ENCODE measurements at places on chromosomes 6 and 20. TPM values are rescaled to one million over a fixed set of nuclear protein-coding genes. Genes with fewer than 3 reads are reported as not detected.

- peaks cover 76% of the 10 kb centered on the region for H3K4me1 ChIP-seq
- H3K4me3 ChIP-seq: peak overlapping the region; percentile 99
- peak overlapping the region; percentile 100 for H3K27ac ChIP-seq
- no peak for DNase-seq
Measured at GRCh38 chr6:32844839-32845383, 1.1 kb upstream of the PSMB8 start.

DNA sequence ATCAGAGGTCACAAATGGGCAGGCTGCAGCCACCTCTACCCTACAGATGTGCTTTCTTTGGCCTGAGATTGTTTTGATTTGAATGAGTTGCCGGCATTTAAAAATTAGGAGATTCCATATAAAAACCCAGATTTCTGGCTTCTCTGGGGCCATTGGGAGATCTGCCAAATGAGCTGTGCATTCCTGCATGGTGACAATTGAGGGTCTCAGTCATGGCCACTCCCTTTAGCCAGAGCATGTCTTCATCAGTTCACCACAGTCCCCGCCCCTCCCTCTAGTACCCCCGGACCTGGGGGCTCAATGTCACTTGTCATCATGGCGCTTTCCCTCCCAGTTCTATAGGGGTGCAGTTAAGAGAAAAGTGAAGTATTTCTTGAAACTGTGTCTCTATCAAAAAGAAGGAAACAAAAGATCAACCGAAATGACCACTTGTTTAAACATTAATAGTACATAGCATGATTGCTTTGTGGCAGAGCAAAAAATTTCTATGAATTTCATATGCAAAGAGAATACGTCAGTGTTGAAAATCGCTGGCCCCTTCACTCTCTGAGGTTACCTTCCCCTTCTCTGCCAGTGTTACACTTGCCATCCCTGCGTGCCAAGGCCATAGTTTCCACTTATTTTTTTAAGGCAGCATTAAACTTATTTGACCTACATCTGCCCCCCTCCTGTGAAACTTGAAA lies 21.1 kb downstream of the EYA2 start:
- no peak overlapping the region for H3K27ac ChIP-seq
- peaks cover 15% of the 10 kb centered on the region for H3K27me3 ChIP-seq
- no peak for DNase-seq
- H3K4me1 ChIP-seq: no peaks in the 10 kb centered on the region
- H3K4me3 ChIP-seq: no peak overlapping the region

GRCh38 chr20:2709205-2709981 lies 16.8 kb downstream of the EBF4 start:
- no peak for DNase-seq
- H3K27ac ChIP-seq: no peak overlapping the region
- peaks cover 2% of the 10 kb centered on the region for H3K36me3 ChIP-seq
- H3K4me3 ChIP-seq: no peak overlapping the region

SEMG1 gene
- not detected for total RNA-seq

TAF4 gene
- total RNA-seq: 17.8 TPM

- peaks cover 5% of the 10 kb centered on the region for H3K4me1 ChIP-seq
- H3K36me3 ChIP-seq: peaks cover 15% of the 10 kb centered on the region
- H3K4me3 ChIP-seq: no peak overlapping the region
Measured at GRCh38 chr6:157941101-157941863, 40.4 kb upstream of the SYNJ2 start.

DNA sequence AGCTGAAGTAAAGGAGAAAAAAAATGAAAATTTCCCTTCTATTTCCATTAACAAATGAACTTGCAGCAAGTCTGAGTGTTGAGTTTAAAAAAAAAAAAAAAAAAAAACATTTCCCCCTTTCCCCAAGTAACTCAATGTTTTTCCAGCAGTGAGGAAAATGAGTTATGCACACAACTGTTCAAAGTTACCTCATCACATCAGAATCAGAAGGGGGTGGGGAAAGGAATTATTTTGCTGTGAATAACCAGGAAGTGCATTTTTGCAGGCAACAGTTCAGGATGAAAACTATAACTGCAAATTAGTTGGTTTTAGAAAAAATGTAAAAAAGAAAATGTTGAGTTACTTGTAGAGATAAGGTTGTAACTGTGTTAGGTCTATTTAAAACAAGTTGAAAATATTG lies 568.9 kb upstream of the CITED2 start:
- no peak overlapping the region for H3K4me3 ChIP-seq
- DNase-seq: no peak
- H3K4me1 ChIP-seq: no peaks in the 10 kb centered on the region
- no peak overlapping the region for H3K27ac ChIP-seq
- H3K36me3 ChIP-seq: peaks cover 2% of the 10 kb centered on the region

FNDC11 gene
- 0.99 TPM for total RNA-seq

GRCh38 chr6:151131324-151132007 lies 108.3 kb upstream of the AKAP12 start:
- no peak overlapping the region for H3K27ac ChIP-seq
- H3K4me3 ChIP-seq: no peak overlapping the region
- peaks cover 5% of the 10 kb centered on the region for H3K36me3 ChIP-seq
- H3K4me1 ChIP-seq: no peaks in the 10 kb centered on the region
- peaks cover 5% of the 10 kb centered on the region for H3K27me3 ChIP-seq

IL17F gene
- 0.35 TPM for total RNA-seq

SPTLC3 gene
- total RNA-seq: 0.44 TPM

DNA sequence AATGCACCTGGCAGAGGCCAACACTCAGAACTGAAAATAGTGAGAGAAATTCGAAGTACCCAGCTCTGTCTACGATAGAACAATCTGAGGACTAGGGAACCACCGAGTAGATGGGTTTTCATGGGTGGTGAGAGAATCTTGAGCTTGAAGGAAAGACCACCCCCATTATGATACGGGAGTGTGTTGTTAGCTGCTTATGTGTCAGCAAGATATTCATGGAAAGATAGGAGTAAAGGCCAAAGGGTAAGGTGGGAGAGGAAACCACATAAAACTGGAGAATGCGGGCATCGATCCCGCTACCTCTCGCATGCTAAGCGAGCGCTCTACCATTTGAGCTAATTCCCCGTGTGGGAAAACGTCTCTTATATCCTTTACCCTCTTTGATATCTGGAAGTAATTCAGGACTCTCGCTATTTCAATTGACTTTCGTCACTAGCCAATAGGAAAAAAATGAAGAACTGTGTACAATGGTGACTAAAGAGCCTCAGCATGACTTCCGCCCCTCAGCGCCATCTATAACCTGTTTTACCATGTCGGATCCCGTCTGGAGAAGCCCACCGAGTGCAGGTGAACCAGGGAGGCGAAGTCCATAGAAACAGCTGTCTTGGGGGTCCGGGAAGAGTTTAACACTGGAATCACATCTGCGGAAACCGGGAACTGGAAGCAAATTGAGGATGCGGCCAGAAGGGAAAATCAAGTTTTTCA lies 25.0 kb upstream of the ABT1 start:
- H3K4me3 ChIP-seq: peak overlapping the region; percentile 72
- H3K4me1 ChIP-seq: peaks cover 23% of the 10 kb centered on the region
- H3K27ac ChIP-seq: peak overlapping the region; percentile 49
- H3K36me3 ChIP-seq: peaks cover 3% of the 10 kb centered on the region

DNA sequence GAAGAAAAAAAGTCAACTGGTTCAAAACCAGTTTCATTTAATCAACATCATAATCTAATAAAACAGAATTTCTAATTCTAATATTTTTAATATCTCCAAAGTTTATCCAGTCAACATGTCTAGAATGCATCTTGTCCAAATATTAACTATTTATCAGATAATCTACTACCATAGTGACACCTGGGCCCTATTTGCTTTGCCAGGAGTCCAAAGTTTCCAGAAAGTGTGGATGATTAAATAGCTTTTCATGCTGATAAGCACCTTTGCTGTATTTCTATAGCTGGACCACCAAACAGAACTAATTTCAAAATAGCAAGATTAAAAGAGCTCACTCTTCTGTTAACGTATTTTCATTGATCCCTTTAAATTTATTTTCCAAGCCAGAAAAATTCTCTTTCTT lies 12.3 kb upstream of the TAAR1 start:
- peaks cover 5% of the 10 kb centered on the region for H3K4me1 ChIP-seq
- H3K27ac ChIP-seq: no peak overlapping the region
- H3K4me3 ChIP-seq: no peak overlapping the region
- no peak for DNase-seq
- H3K36me3 ChIP-seq: no peaks in the 10 kb centered on the region

DNA sequence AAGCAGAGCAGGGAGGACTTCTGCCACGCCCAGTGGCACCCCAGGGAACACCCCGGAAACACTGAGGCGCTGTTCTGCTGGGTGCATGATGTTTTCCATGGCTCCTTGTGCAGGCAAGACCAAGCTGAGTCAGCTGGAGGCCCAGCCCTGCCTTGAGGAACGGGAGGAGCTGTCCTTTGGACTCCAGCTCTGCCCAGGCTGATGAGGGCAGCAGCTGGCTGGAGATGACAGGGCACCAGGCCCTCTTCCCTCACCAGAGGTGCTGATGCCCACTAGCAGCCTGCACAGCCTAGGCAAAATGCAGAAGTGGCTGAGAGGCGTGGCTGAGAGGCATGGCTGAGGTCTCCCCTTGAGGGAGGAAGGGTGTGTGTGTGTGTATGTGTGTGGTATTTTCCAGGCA lies 2.4 kb downstream of the C6orf132 start:
- peaks cover 44% of the 10 kb centered on the region for H3K27me3 ChIP-seq
- peaks cover 6% of the 10 kb centered on the region for H3K4me1 ChIP-seq
- DNase-seq: no peak
- peaks cover 6% of the 10 kb centered on the region for H3K36me3 ChIP-seq

DNA sequence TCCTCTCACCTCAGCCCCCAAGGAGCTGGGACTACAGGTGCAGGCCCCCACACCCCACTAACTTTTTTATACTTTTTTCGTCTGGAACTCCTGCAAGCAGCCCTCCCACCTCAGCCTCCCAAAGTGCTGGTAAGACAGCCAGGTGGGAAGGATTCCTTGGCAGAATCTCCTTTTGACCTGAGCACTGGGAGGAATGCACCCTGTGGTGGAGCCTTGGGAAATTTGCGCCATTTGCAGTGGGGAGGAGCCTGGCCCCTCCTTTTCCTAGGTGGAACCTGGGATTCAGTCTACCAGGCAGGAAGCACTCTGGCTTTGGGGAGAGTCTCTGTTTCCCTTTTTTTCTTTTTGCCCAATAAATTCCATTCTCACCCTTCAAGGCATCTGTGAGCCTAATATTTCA lies 2.3 kb upstream of the RNGTT start:
- peaks cover 16% of the 10 kb centered on the region for H3K4me1 ChIP-seq
- peaks cover 8% of the 10 kb centered on the region for H3K27me3 ChIP-seq
- H3K4me3 ChIP-seq: no peak overlapping the region
- peaks cover 2% of the 10 kb centered on the region for H3K36me3 ChIP-seq
- H3K27ac ChIP-seq: peak overlapping the region; percentile 8

- no peak for DNase-seq
- H3K27me3 ChIP-seq: no peaks in the 10 kb centered on the region
- H3K27ac ChIP-seq: no peak overlapping the region
- no peaks in the 10 kb centered on the region for H3K4me1 ChIP-seq
Measured at GRCh38 chr6:49772285-49772684, 14.8 kb downstream of the PGK2 start.

FOXC1 gene
- 0.21 TPM for total RNA-seq

- no peaks in the 10 kb centered on the region for H3K4me1 ChIP-seq
- DNase-seq: no peak
- no peak overlapping the region for H3K27ac ChIP-seq
- no peak overlapping the region for H3K4me3 ChIP-seq
- H3K27me3 ChIP-seq: peaks cover 33% of the 10 kb centered on the region
- H3K36me3 ChIP-seq: peaks cover 4% of the 10 kb centered on the region
Measured at GRCh38 chr6:168349718-168350210, 30.2 kb upstream of the DACT2 start.

NR2E1 gene
- not detected for total RNA-seq

PAK1IP1 gene
- 6.3 TPM for total RNA-seq

DNA sequence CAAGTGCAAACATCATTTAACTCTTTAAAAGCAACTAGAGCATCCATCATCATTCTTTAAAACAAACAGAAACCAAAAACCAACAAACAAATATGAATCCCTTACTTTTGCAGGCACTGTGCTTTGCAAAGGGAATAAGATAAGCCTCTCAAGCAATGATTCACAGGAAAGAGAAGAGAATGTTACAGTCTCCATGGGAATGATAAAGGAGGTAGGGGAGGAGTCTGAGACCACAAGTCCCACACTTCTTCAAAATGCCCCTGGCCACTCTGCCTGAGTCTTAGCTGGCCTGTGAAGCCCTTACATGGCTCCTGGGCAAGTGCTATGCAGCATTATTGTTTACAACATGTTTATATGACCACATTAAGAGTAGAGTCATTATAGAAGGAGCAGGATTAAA lies 257.7 kb upstream of the MARCKS start:
- H3K4me1 ChIP-seq: no peaks in the 10 kb centered on the region
- no peak for DNase-seq
- H3K27ac ChIP-seq: no peak overlapping the region
- H3K27me3 ChIP-seq: peaks cover 5% of the 10 kb centered on the region
- no peak overlapping the region for H3K4me3 ChIP-seq

DNA sequence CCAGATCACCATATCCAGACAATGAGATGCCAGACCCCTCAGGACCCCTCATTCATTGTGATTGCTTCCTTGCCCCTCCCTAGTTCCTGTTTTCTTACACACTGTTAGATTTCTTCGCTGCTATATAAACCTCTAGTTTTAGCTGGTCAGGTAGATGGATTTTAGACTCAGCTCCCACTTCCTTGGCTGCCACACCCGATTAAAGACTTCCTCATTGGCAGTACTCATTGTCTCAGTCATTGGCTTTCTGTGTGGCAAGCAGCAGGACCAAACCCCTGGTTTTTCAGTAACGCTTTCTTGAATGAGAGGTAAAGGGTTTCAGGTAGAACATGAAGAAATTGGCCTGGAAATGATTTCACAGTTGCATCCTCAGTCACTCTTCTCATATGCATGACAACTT lies 47.9 kb downstream of the QRSL1 start:
- no peaks in the 10 kb centered on the region for H3K4me1 ChIP-seq
- no peaks in the 10 kb centered on the region for H3K27me3 ChIP-seq
- H3K27ac ChIP-seq: no peak overlapping the region
- no peak for DNase-seq

- no peak overlapping the region for H3K27ac ChIP-seq
- no peak overlapping the region for H3K4me3 ChIP-seq
- H3K27me3 ChIP-seq: no peaks in the 10 kb centered on the region
- no peak for DNase-seq
- no peaks in the 10 kb centered on the region for H3K36me3 ChIP-seq
Measured at GRCh38 chr6:104711371-104711770, 148.3 kb downstream of the HACE1 start.

- H3K4me3 ChIP-seq: peak overlapping the region; percentile 31
- no peak for DNase-seq
- H3K27ac ChIP-seq: peak overlapping the region; percentile 45
Measured at GRCh38 chr6:42257063-42257462, 39.4 kb upstream of the MRPS10 start.

GRCh38 chr6:107654764-107655163 lies 164.8 kb downstream of the SOBP start:
- peaks cover 20% of the 10 kb centered on the region for H3K4me1 ChIP-seq
- no peak overlapping the region for H3K27ac ChIP-seq
- no peak overlapping the region for H3K4me3 ChIP-seq
- DNase-seq: no peak
- H3K27me3 ChIP-seq: peaks cover 19% of the 10 kb centered on the region

KCNS1 gene
- not detected for total RNA-seq

- DNase-seq: no peak
- H3K36me3 ChIP-seq: no peaks in the 10 kb centered on the region
- H3K4me3 ChIP-seq: no peak overlapping the region
- H3K4me1 ChIP-seq: no peaks in the 10 kb centered on the region
Measured at GRCh38 chr6:84671183-84671582, 93.2 kb downstream of the TBX18 start.

- peaks cover 38% of the 10 kb centered on the region for H3K4me1 ChIP-seq
- H3K27ac ChIP-seq: peak overlapping the region; percentile 91
- H3K36me3 ChIP-seq: peaks cover 2% of the 10 kb centered on the region
- H3K4me3 ChIP-seq: peak overlapping the region; percentile 95
Measured at GRCh38 chr6:36029464-36029863, 1.9 kb downstream of the MAPK14 start.

GRCh38 chr20:58545565-58546415 lies 30.6 kb upstream of the APCDD1L start:
- H3K36me3 ChIP-seq: peaks cover 3% of the 10 kb centered on the region
- H3K27me3 ChIP-seq: peaks cover 53% of the 10 kb centered on the region
- H3K27ac ChIP-seq: no peak overlapping the region
- H3K4me3 ChIP-seq: no peak overlapping the region
- H3K4me1 ChIP-seq: peaks cover 3% of the 10 kb centered on the region

All from T-helper 17 cell (primary cell).